CD4-positive, alpha-beta T cell treated with Interleukin-17A for 1 hour (primary cell): ENCODE measurements at places on chromosomes 11 and 22.

GRCh38 chr11:33701302-33702230 lies 940 bp upstream of the C11orf91 start:
- DNase-seq, result no peak

DNA sequence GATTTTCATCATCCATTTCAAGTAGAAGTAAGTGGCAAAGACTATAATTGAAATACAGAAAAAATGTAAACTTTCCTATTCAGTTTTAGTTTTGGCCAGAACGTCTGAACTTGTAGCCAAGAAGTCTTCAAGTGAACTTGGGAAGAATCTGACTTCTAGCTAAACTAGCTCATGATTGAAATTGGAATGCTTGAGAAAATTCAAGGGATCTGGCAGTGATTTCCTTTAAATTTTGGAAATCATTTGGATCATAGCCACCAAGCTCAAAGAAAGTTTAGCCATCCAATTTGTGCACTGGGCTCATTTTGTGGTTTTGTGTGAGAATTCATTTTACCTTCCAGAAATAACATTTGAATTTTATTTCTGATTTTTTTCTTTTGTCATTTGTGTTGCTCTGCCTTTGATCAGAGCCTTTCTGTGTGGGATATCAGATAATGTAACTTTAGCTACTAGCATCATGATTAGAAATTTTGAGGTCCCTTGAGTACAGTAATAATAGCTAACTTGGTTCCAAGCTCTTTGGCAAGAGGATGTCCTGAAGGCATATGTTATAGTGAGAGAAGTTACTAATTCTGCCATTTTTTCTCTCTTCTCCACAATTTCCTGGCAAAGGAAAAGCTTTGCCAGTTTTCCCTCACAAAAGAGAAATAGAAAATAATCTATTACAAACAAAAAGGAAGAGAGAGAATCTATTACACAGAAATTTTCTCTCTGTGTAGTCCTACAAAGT lies 2123.7 kb upstream of the RAG2 start:
- DNase-seq, result no peak

DNA sequence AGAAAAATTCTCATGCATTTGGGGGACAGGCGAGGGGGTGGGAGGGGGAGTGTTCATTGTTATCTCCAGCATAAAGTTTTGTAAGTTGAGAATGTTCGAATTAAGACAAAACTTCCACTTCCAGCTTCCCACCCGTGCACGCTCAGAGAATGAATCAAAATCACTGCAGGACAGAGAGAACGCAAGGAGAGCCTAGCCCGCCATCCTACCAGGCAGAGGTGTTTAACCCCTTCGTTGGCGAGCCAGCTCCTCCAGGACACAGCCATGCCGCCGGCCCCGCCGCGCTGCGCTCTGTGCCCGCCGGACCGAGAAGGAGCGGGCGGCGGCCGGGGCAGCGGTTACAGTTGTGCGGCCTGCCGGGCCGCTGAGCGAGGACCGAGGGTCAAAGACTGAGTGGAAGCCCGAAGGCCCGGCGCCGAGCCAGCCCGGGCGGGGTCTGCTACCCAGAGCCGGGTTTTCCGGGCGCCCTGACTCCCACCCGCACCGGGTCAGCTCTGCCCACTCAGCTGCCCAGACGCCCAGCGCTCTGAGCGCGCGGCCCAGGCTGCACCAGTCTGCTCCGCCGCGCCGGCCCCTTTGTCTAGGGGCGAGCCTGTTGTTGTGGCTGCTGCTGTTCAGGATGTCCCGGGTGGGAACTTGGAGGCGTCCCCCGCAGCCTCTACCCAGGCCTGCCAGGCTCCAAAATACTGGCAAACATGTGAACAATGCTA lies at the start of gene NOX4:
NOX4 (minus strand) TSS at position 395 of the 710 bp plus-strand sequence; CDS start at position 266, 129 bp downstream.
- DNase-seq, result no peak

DNA sequence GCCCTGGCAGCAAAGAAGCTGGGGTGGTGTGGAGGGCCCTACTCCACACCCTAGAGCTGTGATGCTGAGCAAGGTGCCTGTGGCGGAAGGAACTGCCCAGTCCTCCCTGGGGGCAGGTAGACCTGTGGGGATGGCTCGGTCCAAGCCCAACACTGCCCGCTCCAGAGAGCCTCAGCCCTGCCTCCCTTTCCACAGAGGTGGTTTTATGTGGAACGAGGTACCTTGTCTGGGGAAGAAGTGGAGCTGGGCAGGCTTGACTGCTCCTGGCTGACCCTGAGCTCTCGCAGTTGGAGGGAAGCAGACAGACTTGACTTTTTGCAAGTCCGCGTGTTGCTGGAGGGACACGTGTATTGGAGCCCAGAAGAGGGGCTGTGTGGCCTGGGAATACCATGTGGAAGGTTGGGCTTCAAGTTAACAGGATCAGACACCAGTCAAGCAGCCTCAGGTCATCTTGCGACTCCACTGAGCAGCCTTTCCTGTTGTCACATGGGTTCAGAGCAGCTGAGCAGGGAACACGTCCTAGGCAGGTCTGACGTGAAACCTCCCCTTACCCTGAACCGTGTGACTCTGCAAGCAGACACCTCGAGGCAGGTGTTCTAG lies 117.7 kb downstream of the CACNA1I start:
- no peak for DNase-seq

- DNase-seq, result no peak
Measured at GRCh38 chr11:69716099-69716498, 12.3 kb upstream of the FGF19 start.

GRCh38 chr11:134275534-134276395 lies at the start of gene GLB1L3:
TSS of gene GLB1L3 (plus strand) at chr11:134276379. CDS start at chr11:134276741, 362 bp downstream.
- DNase-seq, result peak; percentile 84

- DNase-seq, result no peak
Measured at GRCh38 chr11:129610125-129610524, 205.5 kb upstream of the TMEM45B start.

- peak; percentile 62 for DNase-seq
Measured at GRCh38 chr22:30425616-30426387, at the start of gene MTFP1. TSS of gene MTFP1 (plus strand) at chr22:30425768. CDS start at chr22:30425880, 112 bp downstream.

GRCh38 chr11:108648528-108648885 lies 16.4 kb upstream of the DDX10 start:
- no peak for DNase-seq

- DNase-seq, result no peak
Measured at GRCh38 chr11:93936460-93936859, 84.7 kb upstream of the HEPHL1 start.

DNA sequence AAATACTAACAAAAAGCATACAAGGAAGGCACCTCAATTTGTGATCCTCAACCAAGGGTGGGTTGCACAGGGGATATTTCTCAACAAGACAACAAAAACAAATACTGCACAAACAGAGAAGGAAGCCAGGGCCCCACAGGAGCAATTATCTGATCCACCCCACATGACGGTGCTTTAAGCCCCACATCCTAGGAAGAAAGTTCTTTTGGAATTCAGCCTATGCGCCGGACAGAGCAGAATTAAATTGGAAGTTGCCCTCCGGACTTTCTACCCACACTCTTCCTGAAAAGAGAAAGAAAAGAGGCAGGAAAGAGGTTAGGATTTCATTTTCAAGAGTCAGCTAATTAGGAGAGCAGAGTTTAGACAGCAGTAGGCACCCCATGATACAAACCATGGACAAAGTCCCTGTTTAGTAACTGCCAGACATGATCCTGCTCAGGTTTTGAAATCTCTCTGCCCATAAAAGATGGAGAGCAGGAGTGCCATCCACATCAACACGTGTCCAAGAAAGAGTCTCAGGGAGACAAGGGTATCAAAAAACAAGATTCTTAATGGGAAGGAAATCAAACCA lies 40.6 kb downstream of the OSBP start:
- no peak for DNase-seq

- no peak for DNase-seq
Measured at GRCh38 chr11:20760811-20761210, 91.4 kb downstream of the NELL1 start.

DNA sequence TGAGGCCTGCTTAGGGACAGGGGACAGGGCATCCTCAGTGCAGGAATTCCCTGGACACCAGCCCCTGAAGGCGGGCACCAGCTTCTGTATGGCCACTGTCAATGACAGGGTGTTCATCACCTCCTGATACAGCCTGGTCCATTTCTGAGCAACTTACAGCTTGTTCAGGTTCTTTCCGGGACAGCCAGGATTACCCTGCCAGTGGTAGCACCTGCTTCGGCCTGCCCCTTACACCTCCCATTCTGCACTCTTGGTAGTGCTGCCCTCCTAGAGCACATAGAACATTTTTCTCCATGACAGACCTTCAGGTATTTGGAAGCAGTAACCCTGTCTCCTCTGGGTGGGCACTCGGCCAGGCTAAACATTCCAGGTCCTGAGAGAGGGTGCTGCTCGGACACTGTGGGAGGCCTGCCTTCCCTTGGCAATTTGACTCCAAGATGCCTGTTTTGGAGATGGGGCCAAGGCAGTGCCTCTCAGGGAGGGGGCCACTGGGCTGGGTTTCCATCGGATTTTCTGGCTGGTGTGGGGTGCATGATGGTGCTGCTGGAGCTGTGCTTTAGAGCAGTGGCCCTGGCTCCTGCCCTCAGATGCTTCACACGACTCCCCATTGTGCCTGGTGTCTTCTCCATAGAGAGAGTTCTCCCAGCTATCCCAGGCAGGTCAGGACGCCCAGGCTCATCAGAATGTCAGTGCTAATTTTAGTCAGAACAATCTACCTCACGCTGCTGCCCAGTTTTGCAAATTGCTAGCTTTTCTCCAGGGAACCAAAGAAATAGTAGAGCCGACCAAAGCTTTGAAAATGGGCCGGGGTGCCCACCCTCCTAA lies 1.2 kb downstream of the GAL3ST3 start:
- DNase-seq, result no peak

DNA sequence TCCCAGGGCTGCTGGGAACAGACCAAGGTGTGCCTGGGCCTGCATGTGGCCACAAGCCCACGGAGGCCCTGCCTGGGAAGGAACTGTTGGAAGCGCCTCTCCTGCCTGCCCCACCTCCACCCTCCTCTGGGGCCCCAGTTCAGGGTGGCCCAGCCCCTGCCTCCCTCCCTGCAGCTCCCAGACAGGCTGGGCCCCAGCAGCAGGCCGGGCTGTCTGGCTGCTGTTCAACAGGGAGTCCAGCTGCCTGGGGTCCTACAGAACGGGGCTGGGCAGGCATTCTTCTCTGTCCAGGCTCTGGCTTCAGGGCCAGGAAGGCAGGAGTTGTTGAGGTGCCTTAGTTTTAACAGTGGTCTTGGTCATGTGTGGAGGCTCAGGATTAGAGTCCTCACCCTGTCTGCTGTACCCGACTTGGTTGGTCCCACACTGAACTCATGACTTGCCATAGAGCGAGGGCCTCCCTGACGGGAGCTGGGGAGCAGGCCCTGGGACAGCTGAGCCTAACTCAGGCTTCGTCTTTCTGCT lies 11.8 kb downstream of the PRDM11 start:
- DNase-seq, result no peak

GRCh38 chr11:71930556-71931244 lies 1.9 kb downstream of the RNF121 start:
- no peak for DNase-seq

DNA sequence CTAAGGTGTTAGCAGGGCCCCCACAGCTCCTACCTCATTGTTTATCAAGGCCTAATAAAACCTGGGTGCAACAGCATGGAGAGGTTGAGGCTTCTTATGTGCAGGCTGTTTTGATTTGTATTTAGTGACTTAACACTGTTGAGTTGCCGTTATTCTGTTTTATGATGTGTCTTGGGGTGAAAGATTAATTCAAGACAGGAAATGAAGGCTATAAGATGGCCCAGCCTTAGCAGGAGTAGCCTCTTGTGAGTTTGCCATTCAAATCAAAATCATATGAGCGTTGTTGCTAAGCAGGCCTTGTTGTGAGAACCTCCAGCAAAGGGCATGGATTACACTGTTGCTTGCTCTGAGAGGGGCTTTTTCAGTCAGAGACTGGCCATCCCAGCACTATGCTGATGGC lies 31.8 kb downstream of the MICAL2 start:
- no peak for DNase-seq

DNA sequence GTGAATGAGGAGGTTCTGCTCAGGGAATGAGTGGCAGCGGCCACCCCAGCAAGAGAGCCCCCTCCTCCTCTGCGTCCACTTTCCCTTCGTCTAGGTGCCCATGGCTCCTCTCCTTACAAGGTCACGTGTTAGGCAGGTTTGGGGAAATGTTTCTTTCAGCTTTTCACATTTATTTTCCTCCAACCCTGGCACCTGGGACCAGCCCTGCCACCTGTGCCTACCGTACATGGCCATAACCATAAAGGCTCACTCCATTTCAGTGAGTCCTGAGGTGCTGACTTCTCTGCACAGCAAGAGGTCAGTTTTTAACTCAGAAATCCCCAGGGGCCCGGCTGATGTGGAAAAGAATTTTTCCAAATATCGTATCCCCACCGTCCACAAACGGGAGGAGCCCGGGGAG lies 71.2 kb downstream of the FLI1 start:
- DNase-seq, result no peak

GRCh38 chr11:60717956-60718355 lies 6.6 kb upstream of the MS4A18 start:
- DNase-seq, result peak; percentile 15

- DNase-seq, result peak; percentile 59
Measured at GRCh38 chr11:63534895-63535461, 1.6 kb upstream of the PLAAT4 start.

DNA sequence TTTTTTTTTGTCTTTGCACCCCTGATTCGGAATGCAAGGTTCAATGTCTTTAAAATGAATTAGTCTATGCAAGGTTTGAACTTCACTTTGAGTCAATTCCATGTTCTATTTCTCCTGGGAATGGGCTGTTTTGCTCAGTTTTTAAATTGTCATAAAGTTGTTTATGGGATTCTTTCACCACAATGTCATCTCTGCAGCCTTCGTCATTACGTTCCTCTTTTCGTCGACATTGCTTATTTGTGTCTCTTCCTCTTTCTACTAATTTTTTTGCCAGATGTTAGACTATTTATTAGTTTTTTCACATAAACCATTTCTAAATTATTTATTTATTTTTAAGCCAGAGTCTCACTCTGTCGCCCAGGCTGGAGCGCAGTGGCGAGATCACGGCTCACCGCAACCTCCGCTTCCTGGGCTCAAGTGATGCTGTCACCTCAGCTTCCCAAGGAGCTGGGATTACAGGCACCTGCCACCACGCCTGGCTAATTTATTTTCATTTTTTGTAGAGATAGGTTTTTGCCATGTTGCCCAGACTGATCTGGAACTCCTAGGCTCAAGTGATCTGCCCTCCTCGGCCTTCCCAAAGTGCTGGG lies 7.1 kb upstream of the TNNT3 start:
- no peak for DNase-seq

DNA sequence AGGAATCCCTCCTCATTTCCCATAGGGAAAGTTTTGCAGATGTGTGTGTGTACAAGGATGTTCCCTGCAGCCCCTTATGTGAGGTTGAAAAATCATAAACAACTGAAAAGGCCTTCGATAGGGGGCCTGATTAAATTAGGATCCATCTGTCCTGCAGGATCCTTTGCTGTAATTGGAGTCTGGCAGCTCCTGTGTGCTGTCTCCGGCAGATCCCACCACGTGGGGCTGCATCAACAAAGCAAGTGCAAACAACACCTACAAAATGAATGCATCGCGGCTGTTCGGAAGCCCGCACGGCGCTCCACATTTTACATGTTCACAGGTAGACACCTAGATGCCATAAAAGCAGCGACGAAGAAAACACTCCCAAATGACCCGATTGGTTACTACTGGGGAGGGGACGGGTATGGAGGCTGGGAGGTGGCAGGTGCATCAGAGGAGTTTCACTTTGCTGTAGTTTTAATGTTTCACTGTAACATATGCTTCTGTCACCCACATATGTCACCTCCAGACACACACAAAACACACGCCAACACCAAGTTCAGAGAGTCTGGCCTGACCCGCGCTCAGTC lies 52.2 kb downstream of the NFAM1 start:
- no peak for DNase-seq

GRCh38 chr11:130675917-130676316 lies 227.5 kb downstream of the ADAMTS15 start:
- no peak for DNase-seq

GRCh38 chr11:36376888-36377758 lies 81.0 kb downstream of the PRR5L start:
- DNase-seq, result peak; percentile 71

GRCh38 chr11:74678591-74679512 lies 52.4 kb downstream of the CHRDL2 start:
- DNase-seq, result no peak
